Right atrium auricular region (tissue), 2 donors: ENCODE measurements at places on chromosomes 3 and 15.

GRCh38 chr3:57109437-57110199 lies 49.2 kb downstream of the SPATA12 start:
- no peak for DNase-seq

DNA sequence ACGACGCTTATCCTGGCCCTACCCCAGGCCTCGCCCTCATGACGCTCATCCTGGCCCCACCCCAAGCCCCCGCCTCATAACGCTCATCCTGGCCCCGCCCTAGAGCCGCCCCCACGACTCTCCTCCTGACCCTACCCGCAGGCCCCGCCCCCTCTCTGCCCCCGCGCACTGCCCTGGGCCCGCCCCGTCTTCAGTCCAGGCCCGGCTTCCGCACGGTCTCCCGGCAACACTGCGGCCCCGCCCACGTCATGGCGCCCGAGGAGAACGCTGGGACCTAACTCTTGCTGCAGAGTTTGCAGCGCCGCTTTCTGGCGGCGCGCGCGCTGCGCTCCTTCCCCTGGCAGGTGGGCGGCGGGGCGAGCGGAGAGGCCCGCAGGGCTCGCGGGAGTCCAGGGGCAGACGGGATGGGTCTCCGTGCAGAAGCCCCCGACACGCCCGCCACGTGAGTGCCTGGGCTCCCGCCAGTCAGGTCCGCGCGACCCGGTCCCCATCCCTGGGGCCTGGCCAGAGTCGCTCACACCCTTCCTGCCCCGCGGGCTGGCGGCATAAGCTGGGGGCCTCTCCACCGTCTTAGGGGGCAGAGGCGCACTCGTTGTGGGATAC lies 52.5 kb upstream of the ROPN1B start:
- no peak for DNase-seq

GRCh38 chr3:14561051-14561960 lies 21.2 kb upstream of the GRIP2 start:
- no peak for DNase-seq

GRCh38 chr3:196399485-196399945 lies 32.7 kb downstream of the UBXN7 start:
- DNase-seq: no peak

GRCh38 chr3:39279745-39280517 lies at the start of gene CX3CR1:
Gene CX3CR1, minus strand, starts transcription at chr3:39280036. Its CDS starts 13,527 bp downstream, at chr3:39266509.
- DNase-seq: no peak

GRCh38 chr3:189419038-189419437 lies 212.2 kb upstream of the TP63 start:
- no peak for DNase-seq

DNA sequence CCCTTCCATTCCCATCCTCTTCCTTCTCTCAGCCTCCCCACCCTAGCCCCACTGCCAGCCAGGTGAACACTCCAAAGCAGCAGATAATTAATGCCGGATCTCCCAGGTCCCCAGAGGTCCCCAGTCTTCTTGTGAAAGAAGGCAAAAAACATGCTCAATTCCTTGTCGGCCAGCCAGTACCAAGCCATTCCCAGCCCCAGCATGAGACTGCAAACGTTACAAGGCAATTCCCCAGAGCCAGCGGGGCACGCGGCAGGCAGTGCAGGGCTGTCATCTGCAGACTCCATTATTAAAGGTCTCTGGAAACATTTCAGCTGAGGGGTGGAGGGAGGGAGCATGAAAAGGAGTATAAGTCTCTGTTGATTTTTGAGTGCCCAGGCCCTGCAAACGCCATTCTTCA lies 117.8 kb downstream of the XXYLT1 start:
- DNase-seq: no peak

- no peak for DNase-seq
These were observed 110.4 kb upstream of the RORA start for GRCh38 chr15:61339516-61339915.

DNA sequence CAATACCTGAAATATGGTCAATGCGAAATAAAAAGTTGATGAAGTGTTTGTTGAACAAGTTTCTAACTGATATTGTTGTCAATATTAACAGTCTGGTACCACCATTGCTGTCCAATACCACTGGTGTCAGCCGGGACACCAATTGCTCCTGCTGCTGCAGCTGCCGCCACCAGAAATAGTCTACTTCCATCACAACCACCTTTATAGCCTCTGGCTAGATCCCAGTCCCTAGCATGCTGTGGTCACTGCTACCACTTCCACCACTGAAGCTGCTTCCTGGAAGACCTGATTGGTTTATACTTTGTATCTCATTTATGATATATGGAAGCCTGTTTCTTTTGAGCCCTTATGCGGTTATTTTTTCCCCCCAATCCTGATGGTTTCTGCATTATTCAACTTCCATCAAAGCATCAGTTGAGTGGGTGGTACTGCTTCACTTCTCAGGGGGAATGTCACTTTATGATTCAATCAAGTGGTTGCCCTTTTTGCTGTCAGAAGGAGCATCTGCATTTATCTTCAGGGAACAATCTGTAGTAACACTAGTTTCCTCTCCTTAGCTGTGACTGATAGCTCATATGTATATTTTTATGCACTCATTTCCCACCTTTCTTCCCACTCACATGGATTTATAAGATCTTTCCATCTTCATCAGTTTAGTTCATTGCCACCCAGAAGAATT lies 11.7 kb downstream of the LNP1 start:
- DNase-seq: no peak

DNA sequence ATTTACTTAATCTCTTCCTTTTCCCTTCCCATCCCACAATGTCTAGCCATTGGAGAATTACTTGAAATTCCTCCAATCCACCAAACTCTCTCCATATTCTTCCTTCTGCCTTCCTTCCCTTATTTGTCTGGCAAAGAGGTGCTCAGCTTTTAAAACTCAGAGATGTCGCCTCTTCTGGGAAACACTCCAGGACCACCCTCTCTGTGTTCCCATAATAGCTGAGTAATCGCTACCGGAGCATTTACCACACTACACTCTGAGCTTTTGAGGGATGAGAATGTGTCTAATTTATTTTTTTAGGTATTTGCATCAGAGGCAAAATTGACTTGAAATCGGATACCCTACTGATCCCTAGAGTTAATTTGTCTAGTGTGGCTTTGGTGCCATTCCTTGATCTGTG lies 245.7 kb upstream of the TPRG1 start:
- DNase-seq: no peak

- DNase-seq: no peak
These were observed 16.1 kb upstream of the AHSG start for GRCh38 chr3:186596568-186597287.

DNA sequence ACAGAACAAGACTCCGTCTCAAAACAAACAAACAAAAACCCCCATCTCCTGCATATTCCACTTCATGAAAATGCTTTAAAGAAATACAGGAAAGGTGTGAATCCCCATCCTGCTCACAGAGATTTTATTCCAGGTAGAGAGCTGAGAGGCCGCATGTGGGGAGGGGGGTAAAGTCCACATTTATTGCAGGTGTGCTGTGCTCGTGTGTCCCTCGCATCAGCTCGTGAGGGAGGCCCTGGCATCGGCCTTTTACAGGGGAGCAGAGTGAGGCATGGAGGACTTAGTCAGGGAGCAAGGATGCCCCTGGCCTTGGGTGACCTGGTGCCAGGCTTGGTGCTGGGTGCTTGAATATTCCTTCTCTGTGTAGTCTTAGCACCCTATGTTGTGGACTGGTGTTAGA lies 413.5 kb upstream of the C2CD4B start:
- DNase-seq: no peak

DNA sequence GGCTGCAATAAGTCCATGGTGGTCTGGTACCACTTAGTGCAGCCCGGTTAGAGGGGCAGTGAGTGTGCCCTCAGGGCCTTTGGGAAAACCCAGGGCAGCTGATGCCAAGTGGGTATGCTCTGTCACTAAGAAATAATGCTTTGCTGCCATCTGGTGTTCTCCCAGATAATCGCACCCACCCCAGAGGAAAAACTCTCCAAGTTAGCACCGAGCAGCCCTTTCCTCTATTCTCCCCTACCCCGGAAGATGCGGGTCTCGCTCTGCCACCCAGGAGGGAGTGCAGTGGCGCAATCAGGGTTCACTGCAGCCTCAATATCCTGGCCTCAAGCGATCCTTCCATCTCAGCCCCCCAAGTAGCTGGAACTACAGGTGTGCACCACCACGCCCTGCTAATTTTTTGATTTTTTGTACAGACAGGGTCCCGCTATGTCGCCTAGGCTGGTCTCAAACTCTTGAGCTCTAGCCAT lies 21.3 kb upstream of the DAPK2 start:
- DNase-seq: no peak

- no peak for DNase-seq
These were observed 32.2 kb upstream of the DPPA4 start for GRCh38 chr3:109369510-109369909.

GRCh38 chr3:65500398-65501306 lies 538.1 kb downstream of the MAGI1 start:
- DNase-seq: no peak

DNA sequence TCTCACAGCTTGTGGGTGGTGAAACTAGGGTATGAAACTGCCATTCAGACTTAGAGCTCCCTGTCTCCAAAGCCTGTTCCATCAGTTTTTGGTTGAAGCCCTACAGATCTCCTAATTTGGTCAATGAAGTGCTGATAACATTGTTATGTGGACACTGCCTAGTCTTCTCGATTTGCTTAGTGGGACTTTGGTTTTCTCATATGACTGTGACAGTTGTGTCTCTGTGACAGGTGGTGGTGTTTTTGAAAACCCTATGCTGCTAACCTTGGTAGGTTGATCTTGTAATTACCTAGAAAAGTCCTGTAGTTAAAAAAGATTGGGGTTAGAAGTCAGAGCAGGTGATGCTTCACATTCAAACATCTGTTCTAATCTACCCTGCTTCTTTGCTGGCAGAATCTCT lies 9.2 kb downstream of the PPM1L start:
- DNase-seq: no peak

GRCh38 chr3:10340046-10340445 lies 19.1 kb upstream of the SEC13 start:
- DNase-seq: no peak

DNA sequence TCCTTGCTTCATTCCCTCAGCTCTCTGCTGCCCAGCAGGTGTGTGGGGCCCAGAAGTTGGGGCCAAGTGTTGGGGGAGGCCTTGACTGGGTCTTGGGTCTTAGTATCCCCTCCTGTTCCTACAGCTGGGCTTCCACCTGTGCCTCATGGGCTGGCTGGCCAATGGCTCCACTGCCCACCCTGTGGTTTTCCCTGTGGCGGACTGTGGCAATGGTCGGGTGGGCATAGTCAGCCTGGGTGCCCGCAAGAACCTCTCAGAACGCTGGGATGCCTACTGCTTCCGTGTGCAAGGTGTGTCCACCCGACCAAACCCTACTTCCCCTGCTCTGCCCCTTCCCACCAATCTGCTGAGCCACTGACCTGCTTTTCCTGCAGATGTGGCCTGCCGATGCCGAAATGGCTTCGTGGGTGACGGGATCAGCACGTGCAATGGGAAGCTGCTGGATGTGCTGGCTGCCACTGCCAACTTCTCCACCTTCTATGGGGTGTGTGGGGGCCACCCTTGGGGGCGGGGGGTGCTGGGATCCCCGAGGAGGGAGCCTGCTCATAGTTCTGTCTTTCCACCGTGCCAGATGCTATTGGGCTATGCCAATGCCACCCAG lies 10.9 kb downstream of the NT5DC2 start:
- no peak for DNase-seq

GRCh38 chr3:162842549-162843216 lies 1346.1 kb downstream of the OTOL1 start:
- no peak for DNase-seq

- no peak for DNase-seq
These were observed 3.4 kb downstream of the SNX33 start for GRCh38 chr15:75650908-75651809.

- DNase-seq: no peak
These were observed 43.0 kb downstream of the GASK1A start for GRCh38 chr3:43022121-43022520.

DNA sequence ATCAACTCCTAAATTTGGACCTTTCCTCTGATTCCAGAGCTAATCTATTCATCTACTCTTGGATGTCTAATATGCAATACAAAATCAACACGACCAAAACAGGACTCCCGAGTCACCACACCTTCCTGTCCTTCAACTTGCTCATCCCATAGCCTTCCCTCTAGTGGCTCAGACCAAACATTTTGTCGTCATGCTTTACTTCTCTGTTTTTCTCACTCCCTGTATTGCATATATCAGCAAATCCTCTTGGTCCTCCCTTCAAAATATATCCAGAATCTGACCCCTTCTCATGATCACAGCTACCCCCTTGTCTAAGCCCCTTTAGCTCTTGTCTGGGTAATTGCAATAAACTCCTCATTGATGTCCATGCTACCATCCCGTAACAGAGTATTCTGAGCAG lies 30.5 kb upstream of the DCP1A start:
- no peak for DNase-seq

- no peak for DNase-seq
These were observed 89.6 kb downstream of the GAP43 start for GRCh38 chr3:115712871-115713270.

- no peak for DNase-seq
These were observed 767 bp downstream of the EPM2AIP1 start for GRCh38 chr3:36991923-36992805.

DNA sequence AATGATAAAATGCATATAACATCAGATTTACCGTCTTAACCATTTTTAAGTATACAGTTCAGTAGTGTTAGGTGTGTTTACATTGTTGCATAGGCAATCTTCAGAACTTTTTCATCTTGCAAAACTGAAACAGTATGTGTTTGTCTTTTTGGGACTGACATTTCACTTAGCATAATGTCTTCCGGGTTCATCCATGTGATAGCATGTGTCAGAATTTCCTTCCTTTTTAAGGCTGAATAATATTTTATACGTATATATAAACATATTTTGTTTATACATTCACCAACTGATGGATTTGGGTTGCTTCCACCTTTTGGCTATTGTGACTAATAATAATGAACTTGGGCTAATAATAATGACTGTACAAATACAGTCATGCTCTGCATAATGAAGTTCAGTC lies 3.0 kb downstream of the PARP15 start:
- DNase-seq: no peak

DNA sequence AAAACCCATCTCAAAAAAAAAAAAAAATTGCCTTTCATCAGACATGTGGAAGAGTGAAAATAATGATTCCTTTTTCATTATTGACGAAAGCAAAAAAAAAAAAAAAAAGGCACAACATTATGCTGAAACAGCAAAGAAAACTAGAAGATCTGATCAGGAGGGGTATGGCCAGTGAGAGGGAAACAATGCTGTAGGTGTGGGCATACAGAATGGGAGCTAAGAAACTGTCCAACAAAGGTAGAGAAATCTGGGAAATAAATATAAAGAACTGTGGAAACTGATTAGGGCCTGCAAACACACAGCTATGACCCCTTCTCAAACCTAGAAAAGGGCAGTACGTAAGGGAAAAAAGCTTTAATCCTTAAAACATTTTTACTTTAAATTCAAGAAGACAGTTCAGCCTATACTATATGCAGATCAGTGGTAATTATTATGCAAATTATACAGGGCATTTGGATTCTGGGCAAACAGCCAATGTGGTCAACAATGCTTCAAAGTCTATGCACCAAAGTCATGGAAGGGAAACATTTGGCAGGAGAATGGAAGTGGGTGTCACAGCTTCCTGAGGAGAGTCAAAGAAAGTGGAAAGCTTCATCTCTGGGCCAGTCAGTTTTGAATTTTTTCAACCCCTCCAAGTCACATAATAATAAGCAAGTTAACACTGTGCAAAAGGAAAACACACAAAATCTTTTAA lies 68.3 kb upstream of the SLC12A8 start:
- no peak for DNase-seq

- DNase-seq: no peak
These were observed 12.1 kb upstream of the CHST14 start for GRCh38 chr15:40458495-40459371.
